HEK293T (cell line): ENCODE measurements at places on chromosomes 6 and 20.
A peak's percentile ranks its signal among the peaks of the same experiment; 100 is the strongest.

- peak; percentile 38 for DNase-seq
Observed at GRCh38 chr6:90650041-90650940, 63.4 kb upstream of the MAP3K7 start.

- no peak for DNase-seq
Observed at GRCh38 chr6:34178357-34179105, 32.6 kb upstream of the GRM4 start.

DNA sequence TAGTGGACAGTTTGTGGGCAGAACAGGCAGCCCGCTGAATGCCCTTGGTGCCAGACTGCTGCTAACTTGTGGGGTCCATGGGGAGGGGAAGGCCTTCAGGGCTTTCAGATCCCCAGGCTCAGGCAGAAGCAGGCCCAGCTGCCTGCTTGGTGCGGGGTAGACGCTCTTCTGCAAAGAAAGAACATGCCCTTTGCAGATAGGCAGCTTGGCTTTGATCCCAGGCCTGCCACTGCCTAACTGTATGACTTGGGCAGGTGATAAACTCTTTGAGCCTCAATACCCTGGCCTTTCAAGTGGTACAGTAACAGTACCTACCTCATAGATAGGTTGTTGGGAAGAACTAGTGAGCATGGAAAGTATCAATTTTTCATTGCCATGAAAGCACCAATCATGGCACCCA lies 28.4 kb downstream of the CHMP4B start:
- DNase-seq = no peak

DNA sequence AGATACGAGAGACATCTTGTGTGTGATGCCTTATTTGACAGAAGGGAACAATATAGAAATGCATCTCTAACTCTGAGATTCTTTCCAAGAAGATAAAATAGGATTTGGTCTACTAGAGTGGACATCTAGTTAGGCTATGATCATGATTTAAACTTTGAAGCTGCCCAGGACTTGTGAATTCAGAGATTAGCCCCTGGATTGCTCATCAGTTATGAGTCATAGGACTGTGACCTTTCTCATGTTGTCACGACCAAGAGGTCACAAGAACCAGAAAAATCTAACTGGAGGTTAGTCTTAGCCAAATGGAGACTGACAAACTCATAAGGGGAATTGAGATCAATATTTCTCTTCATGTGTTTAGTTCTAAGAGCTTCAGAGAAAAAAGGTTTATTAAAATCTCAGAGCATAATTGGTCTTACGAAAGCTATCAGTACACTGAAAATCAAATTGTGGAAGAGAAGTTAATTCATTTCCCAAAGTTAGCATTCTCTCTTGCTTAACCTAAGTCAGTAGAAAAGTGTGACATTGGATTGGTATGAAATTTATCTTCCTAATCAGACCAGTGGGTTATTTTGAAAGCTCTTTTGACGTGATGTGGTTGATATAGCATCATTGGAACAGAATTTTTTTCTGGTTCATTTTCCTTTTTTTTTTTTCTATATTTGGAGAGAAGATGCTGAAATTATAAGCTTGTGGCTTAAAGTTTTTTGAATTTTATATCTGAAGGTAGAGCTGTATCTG lies 245.7 kb downstream of the RNF144B start:
- DNase-seq = no peak

DNA sequence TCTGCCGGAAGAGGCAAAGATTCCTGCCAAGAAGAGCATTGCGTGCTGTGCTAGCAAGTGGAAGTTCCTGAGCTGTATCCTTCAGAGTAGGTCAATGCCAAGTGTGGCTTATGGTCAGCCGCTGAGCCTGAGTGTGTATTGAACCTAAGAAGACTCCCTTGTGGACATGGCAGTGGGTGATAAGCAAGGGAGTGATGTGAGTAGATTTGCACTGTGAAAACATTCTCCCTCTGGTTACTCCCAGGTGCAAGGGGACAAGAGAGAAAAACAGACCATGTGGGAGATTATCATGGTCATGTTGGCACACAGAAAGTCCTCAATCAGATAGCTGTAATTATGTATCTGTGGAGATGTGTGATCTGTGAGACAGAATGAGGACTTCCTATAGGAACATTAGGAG lies 6.1 kb upstream of the TMEM74B start:
- DNase-seq = no peak

GRCh38 chr6:151494936-151495320 lies 1.1 kb downstream of the CCDC170 start:
- DNase-seq = no peak

GRCh38 chr6:28922821-28923317 lies 916 bp downstream of the TRIM27 start:
- DNase-seq = peak; percentile 20

DNA sequence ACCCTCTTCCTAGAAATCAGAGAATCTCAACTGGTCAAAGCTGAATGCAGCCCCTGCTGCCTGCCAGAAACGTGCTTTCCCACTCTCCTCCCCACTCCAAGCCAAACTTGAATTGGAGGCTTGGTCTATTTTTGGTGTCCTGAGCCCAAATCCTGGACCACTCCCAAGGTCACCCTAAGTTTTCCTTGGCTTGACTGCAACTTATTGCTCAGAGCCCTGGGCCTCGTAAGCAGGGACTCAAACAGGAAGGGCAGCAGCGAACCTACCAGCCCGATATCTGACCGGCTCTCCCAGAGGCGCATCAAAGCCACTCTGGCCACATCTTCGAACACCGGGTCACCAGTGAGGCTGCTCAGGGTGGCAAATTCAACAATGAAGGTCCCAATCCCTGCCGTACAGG lies 12.7 kb downstream of the EDEM2 start:
- DNase-seq = no peak

GRCh38 chr6:42367353-42368011 lies 84.2 kb downstream of the TRERF1 start:
- no peak for DNase-seq

DNA sequence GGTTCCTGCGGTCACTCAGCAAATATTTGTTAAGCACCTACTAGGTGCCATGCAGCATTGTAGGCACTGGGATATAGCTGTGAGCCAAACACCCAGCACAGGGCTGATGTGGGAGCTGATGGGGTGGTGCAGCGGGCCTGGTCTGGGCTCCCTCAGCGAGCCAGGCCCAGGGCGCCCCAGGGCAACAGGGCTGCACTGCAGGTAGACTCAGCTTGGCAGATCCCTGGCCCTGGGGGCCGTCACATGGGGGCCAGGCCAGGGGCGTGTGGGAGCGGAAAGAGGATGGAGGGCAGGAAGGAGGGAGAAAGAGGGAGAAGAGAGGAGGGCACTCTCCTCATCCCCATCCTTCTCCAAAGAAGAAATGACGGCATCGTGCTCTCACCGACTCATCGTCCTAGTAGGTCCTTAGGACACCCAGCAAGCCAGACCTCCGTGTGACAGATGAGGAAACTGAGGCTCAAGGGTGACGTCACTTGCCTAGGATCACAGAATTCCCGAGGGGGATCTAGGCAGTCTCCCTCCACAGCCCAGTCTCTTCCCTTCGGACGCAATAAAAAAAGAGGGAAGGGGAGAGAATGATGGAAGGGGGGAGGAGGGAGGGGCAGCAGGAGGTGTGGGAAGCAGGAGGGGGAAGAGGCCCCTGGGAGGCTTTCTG lies 53.3 kb downstream of the RBM38 start:
- no peak for DNase-seq

DNA sequence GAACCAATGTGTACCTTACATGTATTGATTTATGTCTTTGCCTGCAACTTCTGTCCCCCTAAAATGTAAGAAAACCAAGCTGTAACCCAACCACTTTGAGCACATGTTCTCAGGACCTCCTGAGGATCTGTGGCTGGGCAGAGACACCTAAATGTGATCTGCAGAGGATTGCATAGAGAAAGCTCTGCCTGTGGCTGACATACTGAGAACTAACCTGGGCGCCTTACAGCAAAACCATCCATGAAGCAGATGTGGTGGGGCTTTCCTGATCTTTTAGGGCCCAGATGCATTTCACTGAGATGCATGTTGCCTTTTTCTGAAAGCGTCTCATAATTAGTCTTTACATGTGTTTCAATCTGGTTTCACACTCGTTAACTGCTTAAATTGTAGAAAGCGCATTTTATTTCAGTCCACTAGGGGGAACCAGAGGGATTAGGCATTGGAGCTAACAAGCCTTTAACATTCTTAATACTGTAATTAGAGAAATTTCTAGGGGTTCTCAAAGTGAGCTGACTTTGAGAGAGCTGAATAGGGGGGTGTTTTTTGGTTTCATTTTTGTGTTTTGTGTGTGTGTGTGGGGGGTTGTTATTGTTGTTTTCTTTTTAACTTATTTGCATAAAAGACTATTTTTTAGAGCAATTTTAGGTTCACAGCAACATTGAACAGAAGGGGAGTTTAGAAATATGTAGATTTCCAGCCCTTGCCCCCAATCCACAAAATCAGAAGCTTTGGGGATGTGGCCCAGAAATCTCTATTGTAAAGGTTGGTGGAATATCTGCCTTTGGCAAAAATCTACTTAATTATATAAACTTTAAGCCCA lies 50.9 kb upstream of the FAM184A start:
- peak; percentile 61 for DNase-seq

DNA sequence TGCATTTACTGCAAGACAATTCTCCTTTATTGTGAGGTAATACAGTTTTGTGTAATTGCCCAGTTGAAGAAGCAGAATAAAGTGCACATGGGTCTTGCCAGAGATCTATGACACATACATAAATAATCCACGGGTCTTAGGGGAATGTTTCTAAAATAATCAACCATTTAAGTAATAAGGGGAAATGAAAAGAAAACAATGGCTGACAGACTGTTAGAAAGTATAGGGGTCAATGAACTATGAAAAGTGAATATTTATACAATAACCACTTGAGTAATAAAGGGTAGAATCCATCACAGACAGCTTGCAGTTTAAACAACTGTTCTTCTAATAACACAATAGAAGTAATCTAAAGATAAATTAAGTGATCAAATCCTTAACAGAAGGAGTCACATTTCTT lies 477.2 kb downstream of the EYS start:
- DNase-seq = no peak

- DNase-seq = peak; percentile 56
Observed at GRCh38 chr6:137799950-137800568, 67.0 kb upstream of the TNFAIP3 start.

DNA sequence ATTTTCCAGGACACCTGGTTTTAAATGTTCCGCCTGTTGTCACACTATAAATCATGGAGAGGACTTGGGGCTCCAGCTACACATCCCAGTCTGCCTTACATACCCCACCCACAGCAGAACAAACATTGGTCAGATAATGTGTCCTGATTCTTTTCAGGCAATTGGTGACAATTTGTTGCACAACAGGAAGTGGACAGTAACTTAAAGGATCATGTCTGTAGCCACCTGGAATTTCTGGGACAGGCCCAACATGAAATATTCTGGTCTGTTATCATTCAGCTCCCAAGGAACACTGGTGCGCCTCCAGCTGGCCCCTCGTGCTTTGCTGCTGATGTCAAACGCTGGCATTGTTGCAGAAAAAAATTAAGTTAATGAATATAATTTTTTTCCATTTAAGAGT lies 117.2 kb downstream of the SOBP start:
- no peak for DNase-seq

- no peak for DNase-seq
Observed at GRCh38 chr20:33411242-33411641, 9.9 kb upstream of the CDK5RAP1 start.

DNA sequence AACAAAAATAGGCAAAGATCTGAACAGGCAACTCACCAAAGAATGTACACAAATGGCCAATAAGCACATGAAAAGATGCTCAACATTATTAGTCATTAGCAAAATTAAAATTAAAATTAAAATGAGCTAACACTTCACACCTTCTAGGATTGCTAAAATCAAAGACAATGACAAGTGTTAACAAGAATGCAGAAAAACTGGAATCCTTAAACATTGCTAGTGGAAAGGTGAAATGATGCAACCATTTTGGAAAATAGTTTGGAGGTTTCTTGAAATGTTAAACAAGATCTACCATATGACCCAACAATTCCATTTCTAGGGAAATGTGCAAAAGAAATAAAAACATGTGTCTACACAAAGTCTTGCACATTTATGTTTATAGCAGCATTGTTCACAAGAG lies 75.5 kb upstream of the DST start:
- no peak for DNase-seq

GRCh38 chr6:140602431-140603248 lies 1228.2 kb upstream of the CITED2 start:
- DNase-seq = no peak

DNA sequence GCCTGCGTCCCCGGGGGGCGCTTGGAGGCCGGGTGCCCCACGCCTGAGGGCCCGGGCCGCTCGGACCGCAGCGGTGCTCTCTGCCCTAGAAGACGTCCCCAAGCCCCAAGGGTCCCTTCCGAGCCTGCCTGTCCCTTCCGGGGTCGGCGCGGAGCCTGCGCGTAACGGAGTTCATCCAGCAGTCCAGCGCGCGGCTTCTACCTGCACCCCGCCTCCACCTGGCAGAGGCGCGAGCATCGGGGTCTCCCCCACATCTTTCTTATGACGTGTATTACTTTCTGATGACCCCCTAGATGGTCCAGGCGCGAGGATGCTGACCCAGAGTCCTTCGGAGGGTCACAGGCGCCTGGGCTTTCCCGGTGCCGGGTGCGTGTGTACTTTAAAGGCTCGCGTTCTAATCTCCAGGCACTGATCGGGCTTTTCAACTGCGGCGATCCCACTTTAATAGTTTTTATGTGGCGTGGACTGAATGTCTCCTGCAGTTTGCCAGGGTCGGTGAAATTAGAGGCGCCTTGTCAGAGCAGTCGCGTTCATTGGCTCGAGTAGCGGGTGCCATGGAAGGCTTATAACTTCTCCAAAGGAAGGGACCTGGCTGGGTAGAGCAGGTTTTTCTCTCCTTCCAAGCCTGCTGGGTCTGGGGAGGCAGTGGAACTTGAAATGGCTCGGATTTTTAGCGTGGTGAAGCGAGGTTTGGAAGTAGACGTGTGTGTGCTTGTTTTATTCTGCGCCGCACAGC lies 912 bp downstream of the EYA4 start:
- peak; percentile 42 for DNase-seq

DNA sequence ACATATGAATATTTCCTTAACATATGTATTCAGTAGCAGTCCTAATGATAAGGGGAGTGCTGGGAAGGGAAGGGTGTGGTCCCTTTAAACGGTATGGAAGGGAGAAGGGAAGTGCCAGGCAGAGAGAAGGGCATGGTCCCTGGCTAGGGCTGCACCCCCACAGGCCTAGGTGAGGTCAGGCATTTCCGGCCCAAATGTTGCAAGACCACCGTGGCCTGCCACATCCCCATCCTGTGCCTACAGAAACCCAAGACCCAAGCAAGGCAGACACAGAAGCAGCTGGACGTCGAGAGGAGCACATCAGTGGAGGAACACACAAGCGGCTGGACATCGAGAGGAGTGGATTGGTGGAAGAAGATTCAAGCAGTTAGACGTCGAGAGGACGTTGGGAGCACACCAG lies 5.9 kb downstream of the RRAGD start:
- DNase-seq = no peak
